ENCODE measurements at places on chromosomes 13 and 19.

- DNase-seq: no peak
These were observed 15.3 kb upstream of the ELF1 start for GRCh38 chr13:41034382-41034781.

- DNase-seq: no peak
These were observed 1.5 kb downstream of the ILF3 start for GRCh38 chr19:10655457-10656312.

DNA sequence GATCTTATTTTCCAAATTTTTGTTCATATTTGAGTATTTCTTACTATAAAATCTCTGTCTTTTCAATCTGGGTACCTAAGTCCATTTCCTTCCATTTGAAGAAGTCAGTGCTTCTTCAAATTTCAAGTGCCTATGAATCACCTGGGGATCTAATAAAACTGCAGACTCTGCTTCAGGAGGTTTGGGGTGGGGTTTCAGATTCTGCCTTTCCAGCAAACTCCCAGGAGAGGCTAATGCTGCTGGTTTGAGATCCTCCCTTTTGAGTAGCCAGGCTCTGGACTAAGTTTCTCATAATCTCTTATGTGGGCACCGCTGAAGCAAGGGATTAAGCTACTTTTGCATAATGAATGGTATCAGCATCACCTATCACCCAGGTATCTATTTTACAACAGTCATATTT, 242.4 kb downstream of the RGCC start:
- DNase-seq: no peak

GRCh38 chr13:114237415-114238112, 2.9 kb downstream of the CDC16 start:
- no peak for DNase-seq

GRCh38 chr19:46954993-46955812, 64.4 kb upstream of the NPAS1 start:
- DNase-seq: no peak

DNA sequence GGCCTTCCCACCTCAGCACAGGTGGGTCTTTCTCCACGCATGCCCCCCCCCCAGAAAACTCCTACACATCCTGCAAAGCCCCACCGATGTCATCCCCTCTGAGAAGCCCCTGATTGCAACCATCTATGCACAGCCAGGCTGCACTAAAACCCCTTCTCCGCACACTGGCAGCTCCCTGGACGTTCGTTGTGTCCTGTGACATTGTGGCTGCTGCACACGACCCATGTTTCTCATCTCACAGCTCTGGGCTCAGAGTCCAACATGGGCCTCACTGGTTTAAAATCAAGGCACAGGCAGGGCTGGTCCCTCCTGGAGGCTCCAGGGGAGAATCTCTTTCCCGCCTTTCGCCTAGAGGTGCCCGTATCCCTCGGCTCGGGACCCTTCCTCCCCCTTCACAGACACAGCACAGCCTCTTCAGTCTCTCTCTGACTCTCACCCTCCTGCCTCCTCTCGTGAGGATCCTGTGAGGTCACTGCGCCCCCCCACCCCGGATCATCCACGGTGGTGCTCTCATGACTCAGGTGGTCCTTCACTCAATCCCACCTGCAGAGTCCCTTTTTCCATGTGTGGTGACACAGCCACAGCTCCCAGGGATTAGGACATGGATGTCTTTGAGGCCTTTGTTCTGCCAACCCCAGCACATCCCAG, 71.2 kb downstream of the GADD45B start:
- no peak for DNase-seq

GRCh38 chr13:24290280-24290932, 19.0 kb upstream of the C1QTNF9 start:
- no peak for DNase-seq

GRCh38 chr13:113916330-113916815, 52.5 kb upstream of the GAS6 start:
- no peak for DNase-seq

DNA sequence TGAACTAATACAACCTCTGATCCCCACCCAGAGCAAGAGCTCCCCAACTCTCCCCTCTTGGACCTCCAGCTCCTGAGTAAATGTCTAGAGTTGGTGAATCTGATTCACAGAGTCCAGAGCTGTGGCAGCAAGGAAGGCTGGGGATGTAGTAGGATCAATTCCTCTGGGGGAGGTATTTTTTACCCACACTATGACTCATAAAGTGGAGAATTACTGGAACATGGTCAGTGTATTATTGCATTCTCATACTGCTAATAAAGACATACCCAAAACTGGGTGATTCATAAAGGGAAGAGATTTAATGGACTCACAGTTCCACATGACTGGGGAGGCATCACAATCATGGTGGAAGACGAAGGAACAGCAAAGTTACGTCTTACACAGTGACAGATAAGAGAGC, 496.7 kb downstream of the EFNB2 start:
- no peak for DNase-seq

DNA sequence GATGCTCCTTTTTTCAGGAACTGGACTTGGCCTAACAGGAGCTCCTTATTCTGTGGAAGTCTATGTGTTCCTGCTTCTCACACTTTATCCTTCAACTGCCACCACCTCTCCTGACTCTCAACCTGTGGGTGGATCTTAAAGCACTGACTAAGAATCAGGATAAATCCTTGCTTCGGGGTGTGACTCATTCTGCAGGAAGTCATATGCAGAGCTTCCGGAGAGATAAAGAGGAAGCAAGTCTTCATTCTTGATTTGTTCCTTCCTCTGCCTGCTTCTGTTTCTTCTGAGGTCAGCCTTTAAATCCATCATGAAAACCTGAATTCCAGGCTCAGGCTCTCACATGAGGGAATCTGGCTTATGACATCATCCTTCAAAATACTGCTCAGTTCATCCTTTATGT, 137.1 kb upstream of the ATXN8OS start:
- DNase-seq: no peak

DNA sequence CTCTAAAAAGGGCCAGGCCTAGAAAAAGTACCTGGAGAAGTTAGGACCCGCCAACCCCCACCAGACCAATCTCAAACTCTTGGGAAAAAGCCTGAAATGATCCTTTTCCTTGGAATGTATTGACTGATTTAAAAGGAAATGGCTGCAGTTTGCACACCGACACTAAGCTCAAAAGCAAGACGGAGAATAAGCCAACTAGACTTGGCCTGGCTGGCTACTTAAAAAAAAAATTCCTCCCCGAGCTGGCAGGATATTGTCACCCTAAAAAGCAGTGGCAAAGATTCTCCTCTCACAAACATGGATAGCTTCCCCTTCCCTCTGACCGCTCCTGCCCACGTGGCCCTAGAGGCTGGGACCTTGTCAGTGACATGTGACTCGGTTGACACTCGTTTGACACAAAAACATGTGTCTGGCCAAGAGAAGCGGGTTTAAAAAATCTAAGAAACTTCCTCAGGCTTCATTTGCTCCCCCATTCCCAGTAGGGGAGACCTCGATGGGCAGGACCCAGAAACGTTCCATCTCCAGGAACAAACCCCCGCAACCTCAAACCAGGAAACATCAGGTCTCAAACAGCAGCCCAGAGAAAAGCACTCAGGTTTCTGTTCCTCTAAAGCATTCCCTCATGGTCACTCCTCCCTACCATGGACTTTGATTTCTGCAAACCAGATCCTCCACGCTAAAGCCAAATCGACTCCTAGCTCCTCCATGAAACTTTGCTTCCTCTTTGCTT, 1.3 kb downstream of the RFX1 start:
- DNase-seq: peak; percentile 78

DNA sequence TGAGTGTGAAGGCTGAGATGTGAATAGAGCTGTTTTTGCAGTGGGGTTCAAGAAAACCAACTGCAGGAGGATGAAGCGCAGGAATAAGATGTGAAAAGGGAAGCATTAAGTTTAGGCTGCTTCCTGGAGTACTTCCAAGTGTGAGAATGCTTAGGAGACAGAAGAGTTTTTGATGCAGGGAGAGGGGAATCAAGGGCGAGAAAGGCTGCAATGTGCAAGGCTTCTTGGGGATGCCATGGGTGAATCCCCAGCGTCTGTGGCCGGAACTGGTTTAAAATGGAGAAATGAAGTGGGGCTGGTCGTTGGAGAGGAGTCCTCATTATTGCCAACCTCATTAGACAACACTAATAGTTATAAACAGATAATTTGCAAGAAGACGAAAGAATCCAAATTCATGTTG, 764.9 kb downstream of the LIG4 start:
- no peak for DNase-seq

GRCh38 chr19:50313812-50314536, 15.2 kb downstream of the KCNC3 start:
- no peak for DNase-seq

GRCh38 chr13:30819136-30819888, 84.0 kb downstream of the ALOX5AP start:
- no peak for DNase-seq

GRCh38 chr19:48118131-48118517, 7.5 kb upstream of the PLA2G4C start:
- DNase-seq: no peak

GRCh38 chr13:51134763-51135365, 23.8 kb upstream of the C13orf42 start:
- no peak for DNase-seq

DNA sequence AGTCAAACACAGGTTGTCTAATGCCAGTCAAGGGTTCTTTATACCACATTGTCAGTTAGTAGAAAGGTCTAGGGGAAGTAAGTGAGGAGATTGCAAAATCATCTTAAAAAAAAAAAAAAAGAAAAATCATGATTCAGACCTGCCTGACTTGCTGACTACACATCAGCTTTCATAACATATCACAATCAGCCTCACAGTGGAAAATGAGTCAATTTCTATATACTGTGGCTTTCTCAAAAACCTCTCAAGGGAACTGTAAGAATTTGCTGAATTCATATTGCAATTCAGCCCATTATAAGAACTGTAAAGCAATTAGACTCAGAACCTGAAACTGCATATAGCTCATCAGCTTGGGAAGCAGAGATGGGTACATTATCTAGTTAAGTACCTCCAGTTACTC, 75.3 kb upstream of the GPC6 start:
- DNase-seq: no peak

- no peak for DNase-seq
These were observed 5.4 kb downstream of the KLK1 start for GRCh38 chr19:50817941-50818858.

GRCh38 chr19:40433391-40434216, 7.8 kb upstream of the SERTAD1 start:
- peak; percentile 78 for DNase-seq

DNA sequence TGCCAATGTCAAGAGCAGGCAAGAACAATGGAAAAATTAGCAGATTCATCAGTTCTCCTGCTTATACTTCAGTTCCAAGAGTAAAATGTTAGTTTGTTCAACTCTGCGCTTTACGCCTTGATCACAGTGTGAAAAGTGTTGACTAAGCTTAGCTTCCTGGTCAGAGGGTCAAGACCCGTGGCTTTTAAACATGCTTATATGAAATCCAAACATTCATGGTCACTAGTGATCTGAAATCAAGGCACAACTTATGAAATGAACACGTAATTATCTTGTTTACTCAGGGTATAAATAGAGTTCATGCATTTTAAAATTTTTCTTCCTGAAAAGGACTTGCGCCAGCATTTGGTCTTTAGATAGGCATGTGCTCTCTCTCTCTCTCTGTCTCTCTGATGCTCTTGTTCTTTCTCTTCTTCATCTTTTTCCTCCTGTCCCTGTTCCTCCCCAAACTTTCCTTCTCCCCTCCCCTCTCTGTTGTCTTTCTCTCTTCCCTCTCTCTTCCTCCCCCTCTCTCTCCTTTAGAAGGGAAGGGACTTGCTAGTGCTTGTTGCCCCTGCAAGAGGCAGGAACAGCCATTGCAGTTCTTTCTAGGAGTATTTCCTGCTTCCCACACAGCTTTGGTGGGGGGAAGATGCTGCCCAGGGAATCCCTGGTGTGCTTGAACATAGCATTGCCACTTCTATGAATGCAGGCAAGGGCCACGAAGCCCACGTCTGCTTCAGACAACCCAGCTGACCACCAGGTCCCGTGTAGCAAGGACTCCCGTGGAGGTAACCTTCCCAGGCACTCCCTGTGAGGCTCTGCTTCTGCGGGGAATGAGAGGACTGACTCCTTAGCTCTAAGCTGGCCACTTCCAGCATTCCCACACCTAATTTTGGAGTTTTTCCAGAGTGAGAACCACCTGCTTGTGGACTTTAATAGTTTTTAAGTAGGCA, 7.1 kb upstream of the ZNF536 start:
- DNase-seq: no peak

DNA sequence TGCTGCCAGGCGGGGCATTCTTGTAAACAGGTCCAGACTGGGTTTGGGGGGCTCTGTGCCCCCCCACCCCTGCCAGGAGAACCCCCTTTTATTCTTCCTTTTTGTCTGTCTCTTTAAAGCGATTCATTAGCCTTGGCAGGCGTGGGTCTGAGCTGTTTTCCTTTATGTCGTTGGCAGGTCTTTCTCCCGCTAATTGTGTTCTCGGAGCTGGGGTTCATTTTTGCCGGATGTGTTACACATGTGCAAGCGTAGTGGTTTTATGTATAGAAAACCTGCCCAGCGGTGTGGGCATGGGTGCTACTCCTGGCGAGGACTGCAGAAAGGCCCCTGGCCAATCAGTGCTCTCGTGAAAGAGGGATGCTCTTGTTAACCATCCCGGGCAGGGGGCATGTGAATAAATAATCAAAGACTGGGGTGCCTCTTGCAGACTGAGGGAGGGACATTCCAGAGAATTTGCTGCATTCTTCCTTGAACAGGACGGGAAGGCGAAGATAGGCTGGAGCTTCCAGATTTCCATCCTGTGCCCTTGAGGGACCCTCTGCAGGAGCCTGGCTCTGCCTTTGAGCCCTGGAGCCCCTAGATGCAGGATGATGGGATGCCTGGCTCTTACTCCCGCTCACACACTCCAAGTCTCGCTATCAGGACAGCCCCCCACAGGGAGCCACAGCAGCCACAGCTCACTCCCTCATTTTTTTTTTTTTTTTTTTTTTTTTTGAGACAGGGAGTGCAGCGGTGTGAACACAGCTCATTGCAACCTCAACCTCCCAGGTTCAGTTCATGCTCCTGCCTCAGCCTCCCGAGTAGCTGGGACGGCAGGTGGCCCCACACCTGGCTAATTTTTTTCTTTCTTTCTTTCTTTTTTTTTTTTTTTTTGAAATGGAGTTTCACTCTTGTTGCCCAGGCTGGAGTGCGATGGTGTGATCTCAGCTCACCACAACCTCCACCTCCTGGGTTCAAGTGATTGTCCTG, 14.1 kb downstream of the CARM1 start:
- no peak for DNase-seq

DNA sequence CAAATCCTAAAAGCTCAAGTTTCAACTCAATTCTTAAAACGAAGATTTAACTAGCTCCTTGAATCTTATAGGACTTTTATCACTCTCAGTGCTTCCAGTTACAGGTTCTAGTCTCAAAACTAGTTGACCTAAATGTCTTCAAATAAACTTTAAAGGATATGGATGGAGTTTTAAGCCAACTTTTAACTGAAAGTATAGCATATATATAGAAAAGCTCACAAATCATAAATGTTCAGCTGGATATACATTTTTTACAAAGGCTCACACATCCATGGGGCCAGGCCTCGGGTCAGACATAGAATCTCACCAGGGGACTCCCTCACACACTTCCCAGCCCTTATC, 47.1 kb upstream of the ARHGEF7 start:
- DNase-seq: no peak

DNA sequence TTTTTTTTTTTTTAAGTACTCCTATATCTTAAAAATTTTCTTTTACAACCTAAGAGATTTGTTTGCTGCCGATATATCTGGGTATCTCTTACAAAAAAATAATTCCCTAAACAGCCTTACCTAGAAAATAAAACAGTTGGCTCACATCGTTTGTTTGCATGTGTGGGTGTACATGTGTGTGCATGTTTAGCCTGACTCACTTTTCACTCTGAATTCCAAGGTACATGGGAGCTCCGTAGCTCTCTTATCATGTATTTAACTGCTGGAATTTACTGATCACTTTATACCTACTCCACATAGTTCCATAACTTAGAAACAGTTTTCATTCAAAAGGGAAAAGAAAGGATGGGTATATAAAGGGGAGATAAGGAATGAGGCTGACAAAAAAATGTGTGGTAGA, 616.5 kb downstream of the GPC6 start:
- no peak for DNase-seq

Data from gastrocnemius medialis (tissue), 4 donors.